ENCODE measurements at places on chromosomes 5 and 9. TPM values are rescaled to one million over a fixed set of nuclear protein-coding genes. Genes with fewer than 3 reads are reported as not detected.

The SLC27A6 gene
- not detected for total RNA-seq

- no peak for DNase-seq
- no peaks in the 10 kb centered on the region for H3K4me1 ChIP-seq
- no peaks in the 10 kb centered on the region for H3K27me3 ChIP-seq
- no peaks in the 10 kb centered on the region for H3K36me3 ChIP-seq
- H3K4me3 ChIP-seq, result no peak overlapping the region
- H3K27ac ChIP-seq, result no peak overlapping the region
Measured at GRCh38 chr5:172336264-172336663, 52.7 kb upstream of the UBTD2 start.

DNA sequence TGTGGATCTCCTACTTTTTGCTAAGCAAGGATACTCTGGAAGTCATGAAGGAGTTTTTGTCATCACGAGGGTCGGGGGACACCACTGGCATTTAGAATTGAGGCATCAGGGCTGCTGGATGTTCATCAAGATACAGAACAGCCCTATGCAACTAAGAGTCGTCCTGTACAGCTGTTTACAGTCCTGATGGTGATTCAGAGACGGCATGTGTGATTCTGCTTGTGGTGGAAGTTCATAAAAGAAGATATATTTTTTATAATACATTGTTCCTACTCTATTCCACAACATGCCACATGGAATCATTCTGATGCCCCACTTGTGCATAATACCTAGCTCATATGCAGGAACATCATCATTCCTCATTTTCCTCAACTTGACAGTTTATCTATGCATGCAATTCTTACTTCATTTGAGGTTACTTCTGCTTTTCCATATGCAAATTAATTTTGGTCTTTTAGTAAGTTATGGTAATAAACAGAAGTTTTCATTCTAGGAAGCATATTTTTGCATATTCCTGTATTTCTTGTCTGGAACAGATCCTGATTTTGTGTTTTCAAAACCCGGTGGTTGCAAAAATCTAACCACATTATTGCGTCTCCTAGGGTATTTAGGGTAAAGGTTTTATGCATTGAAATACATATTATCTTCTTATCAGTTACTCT, 155.2 kb downstream of the ARHGEF28 start:
- no peak overlapping the region for H3K4me3 ChIP-seq
- peaks cover 4% of the 10 kb centered on the region for H3K27me3 ChIP-seq
- H3K27ac ChIP-seq, result no peak overlapping the region

DNA sequence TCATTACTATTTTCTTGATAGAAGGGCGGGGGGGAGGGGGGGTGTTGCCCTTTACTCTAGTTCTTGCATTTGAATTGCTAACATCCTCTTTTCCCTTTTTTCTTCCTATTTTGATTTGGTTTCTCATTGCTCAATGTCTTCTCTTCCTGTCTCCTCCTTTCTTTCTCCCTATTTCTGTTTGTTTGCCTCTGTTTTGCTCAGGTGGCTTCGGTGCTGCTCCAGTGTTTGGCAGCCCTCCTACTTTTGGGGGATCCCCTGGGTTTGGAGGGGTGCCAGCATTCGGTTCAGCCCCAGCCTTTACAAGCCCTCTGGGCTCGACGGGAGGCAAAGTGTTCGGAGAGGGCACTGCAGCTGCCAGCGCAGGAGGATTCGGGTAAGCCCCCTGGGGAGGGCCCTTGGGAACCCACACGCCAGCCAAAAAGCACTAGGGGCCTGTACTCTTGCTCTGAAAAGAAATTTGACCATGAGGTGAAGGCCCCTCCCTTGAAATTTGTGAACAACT, 48.3 kb downstream of the FAM78A start:
- H3K4me3 ChIP-seq, result no peak overlapping the region
- peaks cover 4% of the 10 kb centered on the region for H3K4me1 ChIP-seq
- DNase-seq, result no peak
- H3K27me3 ChIP-seq, result no peaks in the 10 kb centered on the region
- peaks cover 26% of the 10 kb centered on the region for H3K36me3 ChIP-seq

The PCDHGB3 gene
- total RNA-seq, result not detected

The GABBR2 gene
- total RNA-seq, result not detected

DNA sequence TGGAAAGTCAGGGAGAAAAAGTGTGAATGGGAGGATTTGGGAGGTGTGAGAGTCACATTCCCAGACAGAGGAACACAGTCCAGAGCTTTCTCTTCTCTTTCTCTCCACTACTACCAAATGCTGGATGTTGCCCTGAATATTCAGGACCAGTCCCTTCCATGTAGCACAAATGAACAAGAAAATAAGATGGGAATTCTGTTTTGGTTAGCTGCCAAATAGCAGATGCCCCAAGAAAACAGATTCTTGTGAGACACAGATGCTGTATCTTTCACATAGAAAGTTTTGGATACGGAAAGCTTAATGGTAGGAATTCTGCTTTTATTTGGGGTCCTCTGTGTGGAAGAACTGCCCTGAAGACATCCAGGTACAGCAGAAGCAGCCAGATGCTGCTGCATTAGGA, 37.8 kb downstream of the PRLR start:
- H3K4me1 ChIP-seq, result no peaks in the 10 kb centered on the region
- no peaks in the 10 kb centered on the region for H3K36me3 ChIP-seq
- DNase-seq, result no peak
- H3K27ac ChIP-seq, result no peak overlapping the region
- no peak overlapping the region for H3K4me3 ChIP-seq

DNA sequence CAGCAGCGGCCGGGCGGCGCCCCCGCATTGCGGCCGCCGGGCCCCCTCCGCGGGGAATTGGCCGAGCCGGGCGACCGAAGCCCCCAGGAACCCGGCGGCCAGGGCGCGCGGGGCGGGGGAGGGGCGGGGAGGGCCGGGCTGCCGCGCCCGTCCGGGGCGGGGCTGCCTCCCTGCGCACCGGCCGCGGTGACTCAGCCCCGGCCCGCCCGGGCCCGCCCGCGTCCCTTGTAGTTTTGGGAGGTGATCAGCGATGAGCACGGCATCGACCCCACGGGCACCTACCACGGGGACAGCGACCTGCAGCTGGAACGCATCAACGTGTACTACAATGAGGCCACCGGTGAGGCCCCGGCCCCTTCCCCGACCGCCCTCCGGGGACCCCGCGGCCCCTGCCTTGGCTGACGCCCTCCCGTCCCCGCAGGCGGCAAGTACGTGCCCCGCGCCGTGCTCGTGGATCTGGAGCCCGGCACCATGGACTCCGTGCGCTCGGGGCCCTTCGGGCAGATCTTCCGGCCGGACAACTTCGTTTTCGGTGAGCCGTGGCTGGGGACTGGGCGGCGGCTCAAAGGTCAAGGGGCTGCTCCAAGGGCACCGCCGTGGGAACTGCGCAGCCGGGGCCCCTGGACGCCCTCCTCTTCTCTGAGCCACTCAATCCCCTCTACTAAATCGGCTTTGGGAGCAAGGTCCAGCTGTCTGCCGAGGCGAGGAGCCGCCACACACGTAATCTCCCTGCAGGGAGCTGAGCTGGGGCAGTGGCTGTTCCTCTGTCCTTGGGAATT, 592 bp downstream of the TUBB4B start:
- H3K4me3 ChIP-seq, result peak overlapping the region; percentile 82
- DNase-seq, result peak; percentile 72
- peak overlapping the region; percentile 67 for H3K27ac ChIP-seq
- H3K27me3 ChIP-seq, result no peaks in the 10 kb centered on the region

- no peak overlapping the region for H3K27ac ChIP-seq
- H3K36me3 ChIP-seq, result no peaks in the 10 kb centered on the region
- no peak overlapping the region for H3K4me3 ChIP-seq
- H3K27me3 ChIP-seq, result peaks cover 7% of the 10 kb centered on the region
- no peak for DNase-seq
Measured at GRCh38 chr9:74674077-74674476, 176.9 kb downstream of the RORB start.

The OR1Q1 gene
- total RNA-seq, result not detected

DNA sequence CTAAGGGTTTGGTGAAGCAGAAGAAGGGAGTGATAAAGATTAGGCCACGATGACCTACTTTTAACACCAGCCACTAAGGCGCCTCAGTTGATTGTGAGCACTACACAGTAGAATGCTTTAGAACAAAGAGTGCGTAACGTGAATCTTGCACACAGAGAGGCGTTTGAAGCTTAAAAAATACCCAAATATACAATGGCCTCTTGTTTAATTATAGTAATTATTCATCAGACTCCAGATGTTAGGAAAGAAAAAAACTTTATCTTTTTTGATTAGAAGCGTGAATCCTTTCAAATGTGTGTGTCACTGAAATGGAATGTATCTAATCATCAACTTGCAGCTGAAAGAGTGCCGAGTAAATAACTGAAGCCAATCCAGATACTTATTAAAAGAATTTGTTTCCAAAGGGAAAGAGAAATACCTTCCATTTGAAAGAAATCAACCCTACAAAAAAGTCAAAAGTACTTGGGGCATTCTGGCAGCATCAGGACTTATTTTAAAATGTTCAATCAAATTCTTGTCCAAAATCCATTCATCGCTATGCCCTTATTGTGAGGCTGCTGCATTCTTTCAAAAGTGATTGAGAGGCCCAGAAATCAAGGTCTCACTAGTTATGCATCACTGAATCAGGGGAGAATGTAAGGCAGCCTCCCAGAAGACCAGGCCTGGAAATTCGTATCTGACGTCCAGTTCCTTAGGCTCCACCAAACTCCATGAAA, 337.5 kb downstream of the ZNF608 start:
- H3K27ac ChIP-seq, result no peak overlapping the region
- no peaks in the 10 kb centered on the region for H3K36me3 ChIP-seq
- no peaks in the 10 kb centered on the region for H3K4me1 ChIP-seq
- H3K27me3 ChIP-seq, result no peaks in the 10 kb centered on the region

- no peak for DNase-seq
- H3K36me3 ChIP-seq, result peaks cover 38% of the 10 kb centered on the region
- no peak overlapping the region for H3K4me3 ChIP-seq
- H3K4me1 ChIP-seq, result no peaks in the 10 kb centered on the region
- no peak overlapping the region for H3K27ac ChIP-seq
- no peaks in the 10 kb centered on the region for H3K27me3 ChIP-seq
Measured at GRCh38 chr5:50791813-50792212, 125.4 kb downstream of the PARP8 start.

DNA sequence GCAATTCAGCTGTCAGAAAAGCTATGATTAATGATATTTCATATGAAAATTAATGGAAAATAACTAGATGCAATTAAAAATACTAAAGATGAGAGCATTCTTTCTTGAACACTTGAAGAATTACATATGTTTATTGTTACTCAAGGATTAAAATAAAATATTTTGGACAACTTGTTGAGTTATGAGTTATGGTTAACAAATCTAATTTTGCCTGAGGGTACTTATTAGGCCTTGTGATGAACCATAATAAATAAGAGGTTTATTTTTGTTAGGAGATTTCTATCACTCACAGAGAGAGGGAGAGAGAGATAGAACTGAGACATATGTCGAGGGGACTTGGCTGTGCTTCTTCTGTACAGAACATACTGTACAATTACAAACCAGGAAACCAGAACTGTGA, 183.7 kb downstream of the ISL1 start:
- no peak overlapping the region for H3K4me3 ChIP-seq
- no peaks in the 10 kb centered on the region for H3K27me3 ChIP-seq
- H3K36me3 ChIP-seq, result no peaks in the 10 kb centered on the region

- no peaks in the 10 kb centered on the region for H3K27me3 ChIP-seq
- H3K36me3 ChIP-seq, result no peaks in the 10 kb centered on the region
- no peak overlapping the region for H3K27ac ChIP-seq
- H3K4me3 ChIP-seq, result no peak overlapping the region
Measured at GRCh38 chr9:82513242-82513751, 524.7 kb downstream of the SPATA31D1 start.

DNA sequence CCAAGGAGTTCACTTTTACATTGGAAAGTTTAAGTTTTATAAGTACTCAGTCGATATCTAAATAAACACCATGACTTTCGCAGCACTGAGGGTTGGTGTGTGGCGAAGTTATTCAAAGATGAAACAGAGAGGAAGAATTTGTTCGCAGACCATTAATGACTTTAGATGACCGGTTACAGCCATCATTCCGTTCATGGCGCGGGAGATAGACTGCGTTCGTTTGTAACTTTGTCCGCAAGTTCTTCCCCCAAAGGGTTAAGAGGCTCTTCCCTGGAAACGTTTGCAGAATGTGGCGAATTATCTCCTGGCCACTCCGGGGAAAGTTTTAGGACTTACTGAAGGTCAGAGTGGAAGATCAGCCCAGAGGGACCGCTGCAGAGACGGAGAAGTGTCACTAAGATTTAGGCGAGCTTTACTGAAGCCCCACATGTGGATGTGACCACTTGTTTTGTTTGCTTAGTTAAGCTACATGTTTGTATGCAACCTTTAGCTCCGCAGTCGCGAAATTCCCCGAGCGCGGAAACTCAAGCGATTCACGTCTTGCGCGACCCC, 2.2 kb upstream of the FOXD1 start:
- peaks cover 15% of the 10 kb centered on the region for H3K4me1 ChIP-seq

- no peaks in the 10 kb centered on the region for H3K27me3 ChIP-seq
- no peak for DNase-seq
- no peaks in the 10 kb centered on the region for H3K36me3 ChIP-seq
- no peaks in the 10 kb centered on the region for H3K4me1 ChIP-seq
- no peak overlapping the region for H3K27ac ChIP-seq
- H3K4me3 ChIP-seq, result no peak overlapping the region
Measured at GRCh38 chr5:3310541-3311261, 284.9 kb upstream of the IRX1 start.

DNA sequence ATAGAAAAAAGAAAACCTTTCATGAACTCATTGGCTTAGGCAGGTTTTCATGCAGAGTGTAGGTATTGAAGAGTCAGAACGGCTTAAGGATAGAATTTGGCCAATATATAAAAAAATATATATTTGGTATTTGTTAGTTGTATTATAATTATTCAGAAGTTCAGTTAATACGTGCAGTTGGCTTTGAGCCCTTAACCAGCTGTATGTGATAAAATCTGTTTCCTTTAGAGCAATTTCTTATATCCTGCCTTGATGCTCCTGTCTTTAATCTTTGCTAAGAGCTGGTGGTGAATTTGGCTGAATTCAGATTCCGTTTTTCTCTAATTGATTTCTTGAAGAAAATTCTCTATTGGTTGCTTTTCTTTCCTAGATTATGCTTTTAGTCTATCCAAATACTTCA, 3.7 kb downstream of the ANXA1 start:
- peak overlapping the region; percentile 91 for H3K27ac ChIP-seq
- no peak for DNase-seq
- H3K4me3 ChIP-seq, result peak overlapping the region; percentile 72
- H3K27me3 ChIP-seq, result no peaks in the 10 kb centered on the region
- peaks cover 77% of the 10 kb centered on the region for H3K4me1 ChIP-seq

GRCh38 chr9:134600371-134600770, 41.2 kb upstream of the COL5A1 start:
- H3K4me3 ChIP-seq, result no peak overlapping the region
- no peaks in the 10 kb centered on the region for H3K36me3 ChIP-seq
- H3K4me1 ChIP-seq, result no peaks in the 10 kb centered on the region
- no peak overlapping the region for H3K27ac ChIP-seq
- H3K27me3 ChIP-seq, result peaks cover 5% of the 10 kb centered on the region

The TTC39B gene
- total RNA-seq, result 16.2 TPM

GRCh38 chr9:116060631-116061030, 93.0 kb upstream of the PAPPA start:
- no peaks in the 10 kb centered on the region for H3K27me3 ChIP-seq
- no peaks in the 10 kb centered on the region for H3K4me1 ChIP-seq
- no peaks in the 10 kb centered on the region for H3K36me3 ChIP-seq
- DNase-seq, result no peak
- H3K27ac ChIP-seq, result no peak overlapping the region

- H3K27me3 ChIP-seq, result peaks cover 72% of the 10 kb centered on the region
- H3K4me3 ChIP-seq, result no peak overlapping the region
- H3K36me3 ChIP-seq, result no peaks in the 10 kb centered on the region
- no peak overlapping the region for H3K27ac ChIP-seq
- H3K4me1 ChIP-seq, result peaks cover 5% of the 10 kb centered on the region
Measured at GRCh38 chr5:141757402-141757801, 75.4 kb upstream of the ARAP3 start.

The SLC25A48 gene
- not detected for total RNA-seq
